ENCODE measurements at places on chromosomes 6 and 20.

DNA sequence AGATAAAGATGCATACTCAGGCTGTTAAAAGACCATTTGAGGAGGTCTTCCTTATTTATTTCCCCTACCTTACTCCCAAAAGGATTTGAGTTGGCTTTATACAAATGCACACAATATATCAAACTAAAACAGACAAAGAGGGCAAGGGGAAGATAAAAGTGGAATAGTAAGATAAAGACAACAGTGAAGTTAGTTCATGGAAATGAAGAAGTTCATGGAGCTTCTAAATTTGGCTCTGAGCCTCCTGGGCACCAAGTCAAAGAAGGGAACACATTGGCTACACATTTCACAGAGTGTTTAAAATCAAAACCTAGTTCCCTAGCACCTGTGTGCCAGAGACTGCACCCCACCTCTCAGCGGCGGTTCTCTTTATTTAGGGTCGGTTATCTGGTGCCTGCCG, 25.8 kb upstream of the ARMC2 start:
- DNase-seq, result no peak

- no peak for DNase-seq
These were observed 48.0 kb downstream of the CEP85L start for GRCh38 chr6:118603372-118603771.

- DNase-seq, result no peak
These were observed 10.7 kb downstream of the SUN5 start for GRCh38 chr20:32993496-32994050.

DNA sequence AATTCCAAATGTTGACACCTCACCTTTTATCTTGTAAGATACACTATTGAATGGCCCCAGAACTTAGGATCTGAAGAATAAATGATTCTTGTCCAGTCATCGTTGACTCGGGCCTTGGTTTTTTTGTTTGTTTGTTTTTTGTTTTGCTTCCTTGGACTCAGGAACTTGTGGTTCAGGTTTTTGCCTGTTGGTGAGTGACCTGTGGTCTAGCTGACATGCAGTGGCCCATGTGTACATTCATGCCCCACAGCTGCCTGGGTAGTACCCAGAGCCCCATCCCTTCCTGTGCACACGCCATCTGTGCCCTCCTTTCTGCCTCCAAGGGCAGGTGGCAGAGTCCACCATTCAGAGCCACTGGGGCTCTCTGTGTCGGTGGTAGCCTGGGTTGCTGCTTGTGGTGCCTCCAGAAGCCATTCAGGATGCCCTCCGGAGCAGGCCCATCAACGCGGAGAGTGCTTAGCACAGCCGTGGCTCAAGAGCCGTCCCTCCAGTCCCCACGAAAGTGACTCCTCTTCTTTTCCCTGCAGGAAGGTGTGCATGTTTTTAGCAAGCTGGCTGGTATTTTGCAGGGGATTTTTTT, 85.9 kb downstream of the SYNJ2 start:
- DNase-seq, result no peak

- no peak for DNase-seq
These were observed 253.4 kb downstream of the PRL start for GRCh38 chr6:22043284-22043962.

DNA sequence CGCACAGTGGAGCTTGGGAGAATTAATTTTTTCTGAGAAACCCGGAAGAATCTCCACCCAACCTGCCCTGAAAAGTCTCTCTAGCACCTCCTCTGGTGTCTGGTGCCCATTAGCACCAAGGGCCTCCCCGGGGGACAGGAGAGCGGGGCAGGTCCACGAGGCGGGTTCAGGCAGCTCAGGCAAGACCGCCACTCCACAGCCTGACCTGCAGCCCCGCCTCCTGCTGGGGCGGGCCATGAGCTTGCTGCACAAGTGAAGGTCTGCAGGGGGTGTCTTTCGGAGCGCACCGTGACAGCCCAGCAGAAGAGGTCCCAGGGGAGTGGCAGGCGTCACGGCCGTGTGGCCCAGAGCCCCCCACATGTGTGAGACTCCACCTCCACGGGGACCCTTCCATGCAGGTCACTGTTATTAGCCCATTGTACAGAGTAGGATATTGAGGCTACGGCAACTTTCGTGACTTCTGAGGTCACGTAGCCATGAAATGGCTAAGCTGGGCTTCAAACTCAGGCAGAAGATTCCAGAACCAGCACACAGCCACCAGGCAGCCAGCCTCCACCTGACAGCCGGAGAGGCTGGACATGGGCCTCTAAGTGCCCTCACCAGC, 63.9 kb upstream of the SLCO4A1 start:
- DNase-seq, result no peak

All from neural progenitor cell (in vitro differentiated cells).